Upper lobe of right lung (tissue), 1 donor: ENCODE measurements at places on chromosomes 4 and X. TPM values are rescaled to one million over a fixed set of nuclear protein-coding genes. Genes with fewer than 3 reads are reported as not detected.

Gene ETNPPL
- total RNA-seq: not detected

- DNase-seq: no peak
Observed at GRCh38 chr4:53676402-53676871, 85.2 kb upstream of the LNX1 start.

Gene C4orf50
- total RNA-seq: 0.12 TPM

DNA sequence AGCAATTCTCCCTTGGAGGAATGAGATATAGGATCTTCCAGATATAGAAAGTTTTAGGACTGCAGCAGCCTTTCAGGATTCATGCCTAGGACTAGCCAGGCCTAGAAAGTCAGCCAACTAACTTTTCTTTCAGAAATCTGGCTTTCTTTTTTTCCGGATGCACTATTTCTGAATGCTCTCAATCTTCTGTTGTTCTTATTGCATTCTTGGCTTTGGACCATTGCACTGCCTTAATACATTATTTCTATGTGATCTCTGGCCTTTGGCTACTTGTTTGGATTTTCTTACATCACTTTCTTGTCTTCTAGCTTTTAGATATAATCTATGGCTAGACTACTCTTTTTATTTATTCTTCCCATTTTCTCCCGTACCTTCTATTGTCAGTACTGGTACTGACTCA, 813.1 kb upstream of the HTR2C start:
- DNase-seq: no peak
